ENCODE measurements at places on chromosomes 3 and 15.
A peak's percentile ranks its signal among the peaks of the same experiment; 100 is the strongest.

DNA sequence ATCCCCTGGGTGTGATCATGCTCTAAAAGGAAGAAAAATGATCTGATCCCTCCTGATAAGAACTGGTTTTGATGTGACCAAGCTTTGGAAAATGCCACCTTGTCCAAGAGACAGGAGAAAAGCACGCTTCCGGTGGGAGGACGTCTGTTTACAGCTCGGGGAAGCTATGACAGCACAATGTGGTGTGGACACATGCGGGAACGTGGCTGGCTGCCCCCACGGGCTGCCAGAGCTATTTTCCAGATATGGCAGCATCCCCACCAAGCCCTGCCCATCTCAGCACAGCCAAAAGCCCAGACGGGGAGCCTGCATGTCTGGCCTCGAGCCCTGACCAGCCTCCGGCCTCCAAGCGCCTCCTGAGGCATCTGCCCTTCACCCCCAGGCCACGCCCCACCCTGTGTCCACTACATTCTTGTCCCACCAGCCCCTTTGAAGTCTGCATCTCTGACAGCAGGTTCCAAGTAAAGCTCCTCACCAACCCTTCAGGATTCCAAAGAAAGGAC, 63.2 kb upstream of the HRH1 start:
- DNase-seq: no peak

GRCh38 chr15:76282465-76282864, 28.8 kb downstream of the ETFA start:
- DNase-seq: no peak

DNA sequence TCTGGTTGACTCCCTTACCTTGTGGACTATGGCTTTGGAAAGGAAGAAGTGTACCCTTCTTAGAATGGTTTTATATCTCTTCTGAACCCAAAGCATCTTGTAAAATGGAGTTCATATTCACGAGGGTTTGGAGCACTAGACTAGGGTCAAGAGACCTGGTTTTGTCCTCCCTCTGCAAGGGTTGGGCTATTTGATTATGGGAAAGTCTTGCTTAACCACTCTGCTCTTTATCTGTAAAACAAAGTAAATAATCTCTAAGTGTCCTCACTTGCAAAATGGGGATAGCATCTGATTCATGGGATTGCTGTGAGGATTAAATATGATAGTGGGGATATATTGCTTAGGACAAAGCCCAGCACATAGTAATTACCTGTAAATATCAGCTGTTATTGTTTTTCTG, 17.9 kb upstream of the SLC2A2 start:
- no peak for DNase-seq

DNA sequence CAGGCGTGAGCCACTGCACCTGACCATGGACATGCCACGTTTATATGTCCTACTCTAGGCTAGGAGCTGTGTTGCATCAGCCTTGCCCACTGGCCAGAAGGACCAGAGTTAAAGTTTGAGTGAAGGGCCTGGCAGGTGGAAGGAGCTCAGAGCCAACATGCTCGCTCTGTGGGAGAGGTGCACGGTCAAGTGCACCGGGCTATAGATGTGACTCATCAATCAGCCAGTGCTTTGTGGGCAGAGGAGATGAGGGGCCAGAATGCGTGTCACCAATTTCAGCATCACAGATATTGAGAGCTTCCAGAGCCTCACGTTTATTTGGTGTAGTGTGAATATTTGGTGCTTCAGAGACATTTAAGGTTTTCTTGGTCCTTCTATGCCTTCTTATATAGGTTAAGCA, 137.3 kb upstream of the KBTBD8 start:
- DNase-seq: no peak

- no peak for DNase-seq
Observed at GRCh38 chr3:150059729-150060128, 89.0 kb upstream of the PFN2 start.

DNA sequence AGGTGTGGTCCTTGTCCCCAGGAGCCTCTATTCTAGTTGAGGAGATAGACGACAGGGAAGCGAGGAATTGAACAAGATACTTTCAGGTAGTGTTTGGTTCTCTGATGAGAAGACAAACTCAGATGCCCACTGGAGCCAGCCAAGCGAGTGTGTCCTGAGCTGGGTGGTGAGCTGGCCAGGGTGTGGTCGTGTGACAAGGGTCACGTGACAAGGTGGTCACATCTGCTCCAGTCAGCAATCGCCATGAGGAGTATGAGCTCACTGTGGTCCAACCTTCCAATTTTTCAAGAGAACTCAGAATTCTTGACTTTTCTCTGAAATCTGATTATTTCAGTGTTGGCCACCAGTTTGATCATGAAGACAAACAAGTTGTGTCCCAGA, 39.5 kb downstream of the SLC6A6 start:
- no peak for DNase-seq

DNA sequence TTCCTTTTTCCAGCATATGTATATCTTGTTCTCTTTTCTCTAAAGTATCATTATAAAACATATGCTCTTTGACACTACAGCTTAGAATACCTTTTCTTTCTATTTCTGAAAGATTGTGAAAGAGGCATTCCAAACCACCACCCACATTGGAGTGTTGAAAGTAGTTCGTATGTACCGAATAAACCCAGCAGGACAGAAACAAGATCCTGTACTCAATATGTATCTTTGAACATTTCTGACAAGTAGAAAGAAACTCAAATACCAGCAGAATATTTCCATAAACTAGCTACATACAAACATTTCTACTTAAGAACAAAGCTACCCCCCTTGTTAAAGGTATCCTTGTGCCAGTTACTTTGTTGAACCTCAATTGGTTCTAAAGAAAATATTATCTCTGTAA, 415.3 kb upstream of the ALCAM start:
- no peak for DNase-seq

DNA sequence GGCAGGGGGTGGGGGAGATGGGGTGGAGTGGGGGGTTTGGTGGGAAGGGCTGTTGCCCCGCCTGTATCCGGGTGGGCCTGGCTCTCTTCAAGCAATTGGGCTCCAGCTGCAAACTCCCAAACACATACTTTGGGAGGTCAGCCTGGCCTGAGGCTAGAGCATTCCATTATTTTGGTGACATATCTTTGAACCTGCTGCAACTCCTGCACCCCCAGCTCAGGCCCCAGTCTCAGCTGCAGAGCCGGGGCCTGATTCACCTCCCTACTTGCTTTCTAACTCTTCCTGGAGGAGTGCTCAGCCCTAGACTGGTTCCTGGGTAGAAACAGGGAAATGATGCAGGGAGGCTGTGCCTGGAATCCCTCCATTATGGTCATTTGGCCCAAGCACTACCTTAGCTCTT, 140.8 kb upstream of the PRR23C start:
- DNase-seq: no peak

- no peak for DNase-seq
Observed at GRCh38 chr3:194989241-194989640, 281.7 kb downstream of the XXYLT1 start.

GRCh38 chr3:27596334-27596841, 112.2 kb upstream of the SLC4A7 start:
- DNase-seq: no peak

GRCh38 chr3:13419505-13420044, 547 bp downstream of the NUP210 start:
- DNase-seq: peak; percentile 61

DNA sequence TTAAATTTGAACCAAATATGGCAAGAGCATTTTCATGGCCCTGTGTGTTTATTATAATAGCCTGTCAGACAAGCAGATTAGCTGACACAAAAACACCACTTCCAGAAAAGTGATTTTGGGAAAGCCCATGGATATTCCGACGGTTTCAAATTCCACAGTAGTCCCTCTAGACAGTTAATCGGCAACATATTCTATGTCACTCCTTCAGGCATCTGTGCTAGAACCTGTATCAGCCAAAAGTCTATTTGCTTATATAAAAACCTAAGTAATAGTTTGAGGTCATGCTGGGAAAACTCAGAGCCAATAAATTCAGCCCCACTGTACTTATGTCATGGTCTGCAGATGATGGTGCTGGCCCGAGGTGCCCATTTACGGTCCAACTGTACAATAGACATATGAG, 110.2 kb upstream of the ARHGEF26 start:
- DNase-seq: no peak

- DNase-seq: no peak
Observed at GRCh38 chr3:12451481-12451880, 32.8 kb upstream of the TSEN2 start.

GRCh38 chr3:142269767-142270166, 44.4 kb upstream of the GK5 start:
- DNase-seq: no peak

DNA sequence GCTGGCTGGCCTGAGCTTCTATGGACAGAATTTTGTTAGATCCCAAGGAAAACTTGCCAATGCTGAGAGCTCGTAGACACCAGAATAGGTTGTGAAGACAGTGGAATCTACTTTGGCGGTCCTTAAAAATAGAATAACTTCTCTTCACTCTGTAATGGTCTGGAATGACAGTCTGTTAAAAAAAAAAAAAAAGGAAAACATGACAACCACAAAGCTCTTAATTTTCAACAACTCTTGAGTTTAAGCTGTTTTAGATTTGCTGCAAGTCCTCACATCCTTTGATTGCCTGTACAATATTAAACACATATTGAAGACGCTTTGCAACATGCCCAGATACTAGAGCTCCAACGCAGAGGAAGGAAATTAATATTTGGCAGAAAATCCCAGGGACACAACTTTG, 122.8 kb upstream of the GALNT15 start:
- DNase-seq: no peak

DNA sequence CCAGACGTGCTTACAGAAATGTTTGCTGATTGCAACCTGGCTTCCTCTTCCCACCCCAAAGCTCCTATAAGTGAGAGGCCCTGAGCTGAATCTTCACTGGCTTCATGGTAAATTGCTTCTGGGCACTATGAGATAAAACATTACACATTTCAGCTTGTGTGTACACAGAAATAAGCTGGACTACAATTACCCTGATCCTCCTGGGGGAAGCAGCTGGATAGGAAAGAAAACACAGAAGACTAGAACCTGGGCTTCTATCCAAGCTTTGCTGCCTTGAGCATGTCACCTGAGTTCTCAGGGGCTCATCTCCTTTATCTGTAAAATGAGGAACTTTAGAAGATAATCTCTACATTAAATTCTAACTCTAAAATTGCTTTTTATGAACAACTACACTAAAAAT, 40.3 kb downstream of the THBS1 start:
- DNase-seq: no peak

GRCh38 chr3:65836047-65836446, 202.7 kb downstream of the MAGI1 start:
- DNase-seq: no peak

- DNase-seq: no peak
Observed at GRCh38 chr3:58591517-58592510, 14.6 kb upstream of the FAM107A start.

GRCh38 chr15:73710321-73710720, 26.1 kb downstream of the CD276 start:
- DNase-seq: no peak

- peak; percentile 66 for DNase-seq
Observed at GRCh38 chr3:9727041-9727595, 4.4 kb upstream of the BRPF1 start.

GRCh38 chr3:16406166-16406565, 107.3 kb downstream of the RFTN1 start:
- DNase-seq: no peak

- DNase-seq: no peak
Observed at GRCh38 chr3:194204042-194204987, 68.4 kb downstream of the HES1 start.

- no peak for DNase-seq
Observed at GRCh38 chr15:57696146-57696545, 10.4 kb upstream of the POLR2M start.

DNA sequence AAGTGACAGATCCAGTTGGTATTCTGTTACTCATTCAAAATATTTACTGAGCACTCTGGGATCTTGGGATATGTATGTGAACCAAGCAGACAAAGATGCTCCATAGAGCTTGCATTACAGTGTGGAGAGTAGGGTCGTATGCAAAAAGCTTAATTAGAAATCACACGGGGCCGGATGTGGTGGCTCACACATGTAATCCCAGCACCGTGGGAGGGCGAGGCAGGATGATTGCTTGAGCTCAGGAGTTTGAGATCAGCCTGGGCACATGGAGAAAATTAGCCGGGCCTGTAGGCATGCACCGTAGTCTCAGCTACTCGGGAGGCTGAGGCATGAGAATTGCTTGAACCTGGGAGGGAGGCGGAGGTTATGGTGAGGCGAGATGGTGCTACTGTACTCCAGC, 68.7 kb upstream of the MB21D2 start:
- DNase-seq: no peak

DNA sequence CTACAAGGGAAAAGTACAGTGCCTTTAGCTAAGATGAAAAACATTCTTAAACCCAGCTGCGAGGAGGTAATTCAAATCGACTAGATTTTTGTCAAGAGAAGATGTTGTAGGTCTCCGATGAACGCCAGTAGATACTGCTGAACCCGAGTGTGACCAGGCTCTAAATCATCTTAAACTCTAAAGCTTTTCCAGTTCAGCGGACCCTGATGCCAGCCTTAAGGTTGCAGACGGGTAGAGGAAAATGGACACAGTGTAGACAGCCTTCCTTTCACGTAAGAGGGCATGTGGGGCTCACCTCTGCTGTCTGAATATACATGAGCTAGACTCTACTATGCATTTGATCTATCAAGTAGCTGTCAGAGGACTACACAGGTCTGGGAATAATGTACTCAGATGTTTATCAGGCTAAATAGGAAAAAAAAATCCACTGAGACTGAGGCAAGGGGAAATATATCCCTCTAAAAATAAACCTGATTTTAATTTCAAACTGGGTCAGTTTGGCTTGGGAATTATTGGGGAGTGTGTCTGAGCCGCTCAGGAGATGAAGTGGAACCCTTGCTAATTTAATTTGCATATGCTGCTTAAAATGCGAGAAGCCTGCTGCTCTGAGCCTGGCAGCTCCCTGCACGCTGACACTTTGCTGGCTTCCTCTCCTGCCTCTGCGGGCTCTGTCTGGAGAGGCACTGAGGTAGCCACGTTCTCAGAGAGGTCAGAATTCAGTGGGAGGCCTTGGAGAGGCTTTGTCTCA, 151.9 kb downstream of the CADPS start:
- no peak for DNase-seq

DNA sequence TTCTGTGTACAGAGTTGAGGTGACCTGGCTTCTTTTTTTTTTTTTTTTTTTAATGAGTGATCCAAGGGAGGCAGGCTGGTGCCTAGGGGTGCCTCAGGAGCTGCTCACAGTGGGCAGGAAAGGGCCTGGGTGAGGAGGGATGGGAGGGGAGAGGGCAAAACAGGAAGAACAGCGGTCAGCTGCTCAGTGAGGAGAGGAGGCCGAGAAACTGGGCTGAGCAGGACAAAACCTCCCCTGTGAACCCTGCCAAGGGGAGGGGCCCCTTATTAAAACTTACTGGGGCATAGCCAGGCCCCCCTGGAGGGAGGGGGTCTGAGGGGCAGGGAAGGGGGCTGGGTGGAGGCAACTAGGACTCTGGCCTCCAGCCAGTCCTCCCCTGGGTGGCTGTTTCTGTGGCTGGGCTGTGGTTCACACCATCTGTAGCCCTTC, 3.5 kb downstream of the PLEKHO2 start:
- DNase-seq: no peak

- DNase-seq: no peak
Observed at GRCh38 chr3:184710870-184711492, 883 bp downstream of the MAGEF1 start.

- no peak for DNase-seq
Observed at GRCh38 chr3:30642849-30643361, 36.5 kb downstream of the TGFBR2 start.

Data from central memory CD4-positive, alpha-beta T cell (primary cell).